ENCODE measurements at places on chromosomes 16 and 17.

DNA sequence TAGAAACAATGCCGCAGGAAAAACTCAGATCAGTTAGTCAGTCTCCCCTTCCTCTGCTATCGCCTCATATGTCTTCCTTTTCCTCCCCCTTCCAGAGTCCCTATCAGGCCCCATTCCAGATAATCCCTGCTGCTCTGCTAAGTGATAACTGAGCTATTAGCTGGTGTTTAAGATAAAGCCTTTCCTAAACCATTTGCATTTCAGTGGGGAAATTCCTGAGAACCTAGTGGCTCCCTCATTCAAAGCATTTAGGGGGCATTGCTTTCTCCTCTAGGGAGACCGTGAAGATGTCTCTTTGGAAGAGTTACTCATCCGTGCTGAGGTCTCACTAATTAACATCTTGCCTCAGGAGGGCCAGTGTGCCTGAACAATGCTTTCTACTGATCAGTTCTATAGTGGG lies 401.6 kb downstream of the NPIPA7 start:
- no peaks in the 10 kb centered on the region for H3K4me1 ChIP-seq
- H3K4me3 ChIP-seq: no peak overlapping the region
- no peaks in the 10 kb centered on the region for H3K36me3 ChIP-seq
- H3K27ac ChIP-seq: no peak overlapping the region
- no peak for DNase-seq

DNA sequence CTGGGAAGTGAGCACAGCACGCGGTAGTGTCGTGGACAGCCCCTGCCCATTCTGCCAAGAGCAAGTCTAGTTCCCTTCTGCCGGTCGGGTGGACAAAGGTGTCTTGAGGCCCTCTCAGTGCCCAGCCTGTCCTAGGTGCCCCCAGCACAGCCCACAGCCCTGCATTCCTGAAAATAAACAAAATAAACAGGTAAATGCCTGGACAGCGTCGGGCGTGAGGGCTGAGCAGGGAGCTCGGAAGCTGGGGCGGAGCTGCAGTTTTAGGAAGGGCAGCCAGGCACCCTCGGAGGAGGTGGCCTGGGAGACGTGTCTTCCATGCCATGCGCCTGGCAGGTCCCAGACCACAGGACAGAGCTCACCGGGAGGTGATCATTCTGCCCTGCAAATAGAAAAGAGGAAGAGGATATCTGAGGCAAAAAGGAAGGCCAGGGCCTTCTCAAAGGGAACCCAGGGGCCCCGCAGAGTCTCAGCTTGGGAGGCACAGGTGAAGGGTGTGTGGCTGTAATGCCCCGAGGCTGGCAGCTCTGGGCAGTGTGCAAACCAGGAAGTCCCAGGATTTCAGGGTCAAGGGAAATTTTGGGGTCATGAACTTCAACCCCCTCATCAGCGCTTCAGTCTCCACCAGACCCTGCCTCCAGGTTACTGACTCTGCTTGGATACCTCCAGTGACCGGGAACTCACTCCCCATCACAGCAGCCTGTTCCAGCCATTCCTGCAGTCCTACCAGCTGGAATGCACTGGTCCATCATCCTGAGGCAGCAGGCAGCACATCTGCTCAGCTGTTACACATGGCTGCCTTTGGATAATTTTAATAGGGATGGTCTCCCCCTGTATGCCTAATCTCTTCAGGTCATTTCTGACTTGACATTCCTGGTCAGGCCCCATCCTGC lies 1.7 kb downstream of the ZNF469 start:
- peak overlapping the region; percentile 83 for H3K4me3 ChIP-seq
- no peak for DNase-seq
- H3K27me3 ChIP-seq: no peaks in the 10 kb centered on the region
- H3K4me1 ChIP-seq: peaks cover 33% of the 10 kb centered on the region
- no peaks in the 10 kb centered on the region for H3K36me3 ChIP-seq

GRCh38 chr16:17470908-17471718 lies at the start of gene XYLT1:
Gene XYLT1 (minus strand): TSS chr16:17470960. CDS start chr16:17470796, 164 bp downstream.
- H3K4me3 ChIP-seq: peak within 1 kb of the TSS; percentile 91
- peaks cover 47% of the 10 kb centered on the region for H3K4me1 ChIP-seq
- H3K27me3 ChIP-seq: no peaks in the 10 kb centered on the region
- peak; percentile 99 for DNase-seq
- H3K36me3 ChIP-seq: no peaks in the 10 kb centered on the region
- H3K27ac ChIP-seq: peak within 1 kb of the TSS; percentile 95

GRCh38 chr17:67441052-67441895 lies 64.2 kb downstream of the PITPNC1 start:
- H3K4me1 ChIP-seq: peaks cover 24% of the 10 kb centered on the region
- H3K27me3 ChIP-seq: no peaks in the 10 kb centered on the region
- no peak for DNase-seq
- H3K4me3 ChIP-seq: no peak overlapping the region

GRCh38 chr17:14019186-14019956 lies 49.9 kb upstream of the COX10 start:
- no peak overlapping the region for H3K4me3 ChIP-seq
- no peak overlapping the region for H3K27ac ChIP-seq
- H3K36me3 ChIP-seq: no peaks in the 10 kb centered on the region
- no peak for DNase-seq
- no peaks in the 10 kb centered on the region for H3K27me3 ChIP-seq

- no peak for DNase-seq
- H3K4me3 ChIP-seq: no peak overlapping the region
- no peaks in the 10 kb centered on the region for H3K36me3 ChIP-seq
- no peaks in the 10 kb centered on the region for H3K4me1 ChIP-seq
These were observed 8.2 kb downstream of the LRRC37B start for GRCh38 chr17:32015245-32016013.

DNA sequence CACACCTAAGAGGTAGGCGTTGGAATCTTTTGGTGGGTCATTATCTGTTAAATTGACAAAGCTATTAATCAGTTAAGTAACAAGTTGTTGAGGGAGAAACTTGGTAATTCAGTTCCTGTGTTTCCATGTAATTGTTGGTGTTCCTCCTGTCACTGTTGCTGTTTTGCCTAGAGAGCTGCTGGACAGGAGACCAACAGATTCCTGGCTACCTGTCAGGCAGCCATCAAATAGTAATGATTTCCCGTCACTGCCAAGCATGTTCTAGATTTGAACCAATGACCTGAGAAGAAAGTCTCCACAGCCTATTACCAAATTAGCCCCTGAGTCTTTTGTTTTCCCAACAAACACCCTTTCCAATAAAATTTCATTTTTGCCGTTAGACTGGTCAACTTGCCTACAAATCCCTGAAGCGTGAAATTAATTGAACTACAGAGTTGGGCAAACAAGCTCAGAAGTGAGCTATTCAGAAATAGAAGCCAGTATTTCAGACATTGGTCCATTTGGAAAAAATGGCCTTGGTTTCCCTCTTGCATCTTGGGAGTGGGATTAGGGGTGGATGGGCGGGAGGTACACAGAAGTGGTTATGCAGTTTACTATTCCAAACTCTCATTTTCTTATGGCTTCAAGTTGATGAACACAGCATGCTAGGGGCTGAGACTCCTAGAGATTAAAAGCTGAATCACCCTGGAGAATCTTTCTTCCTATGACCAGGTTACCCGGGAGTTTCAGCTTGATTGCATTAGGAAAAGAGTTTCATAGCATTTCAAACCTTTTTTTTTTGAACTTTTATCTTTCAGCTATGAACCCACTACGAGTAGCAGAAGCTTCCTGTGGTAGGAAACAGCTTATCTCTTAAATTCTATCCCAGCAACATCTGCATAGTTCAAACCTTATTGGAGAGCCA lies 262.8 kb upstream of the MAF start:
- H3K4me1 ChIP-seq: no peaks in the 10 kb centered on the region
- no peak overlapping the region for H3K4me3 ChIP-seq
- no peak overlapping the region for H3K27ac ChIP-seq
- DNase-seq: no peak
- H3K36me3 ChIP-seq: no peaks in the 10 kb centered on the region
